ENCODE measurements at places on chromosomes 1 and 21.

DNA sequence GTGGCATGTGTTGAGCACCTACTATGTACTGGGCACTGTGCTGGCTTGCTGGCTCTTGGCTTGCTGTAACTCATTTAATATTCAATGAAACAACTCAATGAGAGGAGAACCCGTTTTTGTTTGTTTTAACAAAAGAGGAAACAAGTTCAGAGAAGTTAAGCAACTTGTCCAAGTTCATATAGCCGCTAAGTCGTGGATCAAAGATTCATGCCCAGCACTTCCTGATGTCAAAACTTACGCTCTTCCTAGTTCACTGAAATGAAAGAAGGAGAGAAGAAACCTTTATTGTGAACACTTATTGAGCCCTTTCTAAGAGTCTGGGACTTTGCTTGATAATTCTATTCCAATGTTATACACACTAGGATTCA is 475.9 kb downstream of the PTPRU start:
- no peak for DNase-seq

- DNase-seq, result no peak
These were observed 22.3 kb upstream of the MFN2 start for GRCh38 chr1:11957897-11958296.

DNA sequence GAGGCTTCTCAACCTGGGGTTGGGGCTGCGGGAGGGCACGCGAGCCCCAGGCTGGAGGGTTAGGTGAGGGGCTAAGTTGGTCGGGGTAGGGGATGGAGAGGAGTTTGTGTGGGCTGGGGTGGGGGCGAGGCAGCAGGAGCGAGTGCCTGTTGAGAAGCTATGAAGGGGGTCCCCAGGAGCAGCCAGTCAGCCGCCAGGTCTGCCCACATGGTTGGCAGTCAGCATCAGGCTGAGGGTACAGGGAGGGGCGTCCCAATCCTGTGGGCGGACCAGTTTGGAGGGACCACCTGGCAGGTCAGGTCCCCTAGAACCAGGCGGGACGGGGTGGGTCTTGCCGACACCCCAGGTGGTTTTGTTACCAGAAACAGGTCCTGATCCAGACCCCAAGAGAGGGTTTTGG is 400 bp upstream of the TRIM17 start:
- DNase-seq, result no peak

- DNase-seq, result no peak
These were observed 822 bp downstream of the MTX1 start for GRCh38 chr1:155209312-155209721.

DNA sequence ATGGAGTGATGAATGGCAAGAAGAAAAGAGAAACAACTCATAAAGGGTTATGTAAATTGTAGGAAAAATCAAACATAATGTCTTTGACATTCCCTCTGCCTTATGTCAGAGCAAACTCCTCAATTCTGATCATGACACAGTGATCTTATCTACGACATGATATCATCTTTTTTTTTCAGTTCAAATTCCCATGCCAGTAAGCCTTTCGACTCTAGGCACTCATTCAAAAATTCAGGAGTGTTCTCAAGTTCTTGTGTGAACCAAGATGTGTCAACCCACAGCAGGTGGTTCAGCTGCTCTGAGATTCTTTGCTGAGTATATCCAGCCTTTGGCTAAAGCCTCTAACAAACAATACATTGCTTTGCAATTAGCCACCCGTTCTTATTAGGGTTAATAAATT is 97.1 kb upstream of the ESRRG start:
- DNase-seq, result no peak

DNA sequence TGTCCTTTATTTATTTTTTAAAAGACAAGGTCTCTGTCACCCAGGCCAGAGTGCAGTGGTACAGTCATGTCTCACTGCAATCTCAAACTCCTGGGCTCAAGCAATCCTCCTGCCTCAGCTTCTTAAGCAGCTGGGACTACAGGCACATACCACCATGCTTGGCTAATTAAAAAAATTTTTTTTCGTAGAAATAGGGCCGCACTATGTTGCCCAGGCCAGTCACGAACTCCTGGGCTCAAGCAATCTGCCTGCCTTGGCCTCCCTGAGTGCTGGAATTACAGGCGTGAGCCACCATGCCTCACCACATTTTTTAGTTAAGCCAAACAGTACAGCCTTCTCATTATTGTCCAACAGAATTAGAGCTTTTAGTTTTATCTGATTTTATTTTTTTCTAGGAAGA is 7.4 kb upstream of the ADAR start:
- DNase-seq, result no peak

GRCh38 chr1:32937061-32937460 is 27.5 kb downstream of the RNF19B start:
- DNase-seq, result no peak

- no peak for DNase-seq
These were observed 51.5 kb downstream of the ACOT7 start for GRCh38 chr1:6342056-6342455.

DNA sequence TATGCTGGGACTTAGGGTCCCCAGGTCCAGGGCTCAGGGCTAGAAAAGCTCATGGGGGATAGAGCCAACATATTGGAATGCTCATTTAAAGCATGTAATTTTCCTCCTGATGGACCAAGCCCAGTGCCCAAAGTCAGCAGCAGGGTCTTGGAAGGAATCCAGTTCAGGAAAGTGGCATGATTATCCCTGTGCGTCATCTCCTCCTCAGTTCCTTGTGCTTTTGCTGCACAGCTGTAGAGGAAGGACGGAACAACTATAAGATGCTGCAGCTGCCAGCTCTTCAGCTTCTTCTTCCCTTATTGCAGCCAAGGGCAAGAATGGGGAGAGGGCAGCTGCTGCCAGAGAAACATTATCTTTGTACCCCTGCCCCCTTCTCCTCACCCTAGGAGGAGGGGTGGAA is 58.4 kb downstream of the OVGP1 start:
- no peak for DNase-seq

DNA sequence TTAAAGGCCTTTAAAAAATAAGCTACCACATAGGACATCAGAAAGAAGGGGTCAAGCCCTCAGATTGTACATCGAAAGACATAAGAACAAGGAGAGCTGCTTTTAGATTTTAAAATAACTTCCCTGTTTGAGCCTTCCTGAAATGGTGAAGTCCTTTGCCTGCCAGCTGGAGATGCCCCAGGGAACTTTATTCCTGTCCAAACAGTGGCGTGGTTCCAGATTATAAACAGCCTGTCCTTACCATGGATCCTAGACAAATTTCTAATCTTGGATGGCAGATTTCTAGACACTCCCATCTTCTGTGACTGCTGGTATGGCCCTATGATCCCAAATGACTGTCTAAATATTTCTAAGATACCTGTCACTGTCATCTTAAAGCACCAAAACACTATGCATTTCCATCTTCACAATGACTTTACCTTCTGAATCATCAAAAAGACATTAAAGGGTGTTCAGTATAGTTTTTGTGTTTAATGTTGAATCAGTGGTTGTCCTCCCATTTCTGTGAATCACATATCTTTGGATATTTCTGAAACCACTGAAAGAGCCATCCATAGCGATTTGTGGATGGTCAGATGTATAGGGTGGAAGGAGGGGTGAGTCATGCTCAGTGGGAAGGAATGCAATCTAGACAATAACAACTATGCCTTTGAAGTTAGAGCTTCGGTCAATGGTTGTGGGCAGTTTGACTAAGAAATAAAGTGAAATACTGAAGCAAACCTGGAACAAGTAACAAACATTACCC is 23.2 kb downstream of the ILDR2 start:
- DNase-seq, result no peak

DNA sequence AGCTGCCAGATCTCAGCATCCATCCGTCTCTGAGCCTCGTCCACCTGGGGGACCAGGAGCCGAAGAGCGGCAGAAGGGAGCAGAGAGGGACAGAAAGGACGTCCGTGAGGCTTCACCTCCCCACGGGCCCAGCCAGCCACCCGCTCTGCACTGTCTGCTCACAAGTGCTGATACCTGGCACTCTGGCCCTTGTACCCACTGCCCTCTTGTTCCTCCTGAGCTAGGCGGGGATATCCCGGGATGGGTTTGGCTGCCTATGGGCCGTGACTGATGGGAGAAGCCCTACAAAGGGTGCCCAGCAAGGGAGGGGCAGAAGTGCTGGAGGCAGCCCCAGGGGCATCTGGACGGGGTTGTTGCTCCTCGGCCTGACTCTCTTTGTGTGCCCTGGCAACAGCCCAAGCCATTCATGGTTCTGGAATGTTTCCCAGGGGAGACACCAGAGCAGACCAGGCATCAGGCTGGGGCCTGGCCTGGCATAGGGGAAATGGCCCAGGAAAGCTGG is 57.6 kb downstream of the LDLRAD2 start:
- no peak for DNase-seq

DNA sequence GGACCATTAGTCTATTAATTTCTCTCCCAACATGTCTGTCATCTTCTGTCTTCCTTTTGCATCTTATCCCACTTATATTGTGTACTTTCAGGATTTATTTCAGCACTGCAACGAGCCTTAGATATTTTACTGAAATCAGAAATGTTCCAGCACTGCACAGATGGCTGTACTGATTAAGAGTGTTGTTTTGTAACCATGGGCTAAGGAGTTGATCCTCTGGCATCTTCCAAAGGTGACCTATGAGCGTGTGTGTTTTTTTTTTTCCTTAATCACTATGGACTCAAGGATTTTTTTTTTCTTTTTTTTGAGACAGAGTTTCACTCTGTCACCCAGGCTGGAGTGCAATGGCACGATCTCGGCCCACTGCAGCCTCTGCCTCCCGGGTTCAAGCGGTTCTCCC is 7.1 kb upstream of the DDX59 start:
- no peak for DNase-seq

DNA sequence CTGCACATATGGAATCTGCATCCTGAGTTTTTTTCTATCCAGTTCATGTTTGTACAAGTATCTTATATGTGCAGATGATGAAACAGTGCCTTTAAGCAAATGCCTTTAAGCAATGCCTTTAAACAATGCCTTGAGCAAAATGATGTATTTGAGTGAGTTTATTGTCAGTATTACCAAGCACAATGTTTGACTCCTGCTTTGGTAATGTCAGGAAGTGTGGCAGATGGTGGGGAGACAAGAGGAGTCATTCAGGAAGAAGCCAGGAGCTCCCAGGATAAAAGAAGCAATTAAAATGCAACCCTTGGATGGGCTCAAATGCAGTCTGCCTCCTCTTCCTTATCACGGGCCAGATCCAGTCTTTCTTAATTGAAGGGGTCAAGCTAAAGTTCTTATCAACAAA is 108.7 kb upstream of the KCNJ15 start:
- no peak for DNase-seq

- DNase-seq, result no peak
These were observed 48.8 kb downstream of the DUSP10 start for GRCh38 chr1:221693087-221693486.

DNA sequence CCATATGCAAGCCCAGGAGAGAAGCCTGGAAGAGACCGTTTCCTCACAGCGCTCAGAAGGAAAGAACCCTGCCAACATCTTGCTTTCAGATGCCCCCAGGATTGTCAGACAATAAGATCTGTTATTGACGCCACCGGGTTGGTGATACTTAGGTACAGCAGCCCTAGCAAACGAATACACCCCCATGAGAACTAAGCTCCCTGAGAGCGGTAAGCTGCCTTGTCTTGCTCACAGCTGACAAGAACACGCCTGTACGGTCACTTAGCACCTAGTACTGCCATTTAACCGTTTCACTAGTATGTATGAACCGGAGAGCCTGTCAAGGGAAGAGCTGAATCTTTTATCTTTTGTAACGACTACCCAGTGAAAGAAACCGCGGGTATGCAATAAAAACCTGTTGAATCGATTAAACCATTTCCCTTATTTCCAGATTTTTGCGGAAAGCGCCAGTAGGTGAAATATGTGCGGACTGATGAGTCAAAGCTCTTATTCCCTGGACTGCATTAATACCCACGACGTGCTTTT is 619 bp upstream of the ZBTB8B start:
- no peak for DNase-seq

- no peak for DNase-seq
These were observed 3.6 kb downstream of the NECAP2 start for GRCh38 chr1:16443975-16444770.

DNA sequence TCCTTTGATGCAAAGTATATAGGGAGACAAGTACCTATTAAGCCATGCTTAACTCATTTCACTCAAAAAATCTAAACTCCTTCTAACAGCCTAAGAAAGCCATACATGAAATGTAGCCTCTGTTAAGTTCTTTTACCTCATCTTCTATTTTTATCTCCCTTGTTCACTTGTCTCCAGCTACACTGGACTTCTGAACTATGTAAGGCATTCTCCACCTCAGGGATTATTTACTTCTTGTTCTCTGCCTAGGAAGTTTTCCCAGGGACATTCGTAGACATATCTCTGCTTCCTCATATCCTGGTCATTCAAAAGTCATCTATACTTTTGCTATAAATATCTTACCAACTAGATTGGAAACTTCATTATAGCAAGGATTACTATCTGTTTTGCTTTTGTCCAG is 96.9 kb downstream of the COP1 start:
- no peak for DNase-seq
